LHCN-M2 (cell line): ENCODE measurements at places on chromosomes 7 and 10.

- no peak for DNase-seq
Measured at GRCh38 chr10:15464381-15464780, 93.3 kb upstream of the FAM171A1 start.

- no peak for DNase-seq
Measured at GRCh38 chr10:28496017-28496416, 36.9 kb upstream of the WAC start.

GRCh38 chr7:116988363-116988989, 35.2 kb downstream of the ST7 start:
- DNase-seq: no peak

DNA sequence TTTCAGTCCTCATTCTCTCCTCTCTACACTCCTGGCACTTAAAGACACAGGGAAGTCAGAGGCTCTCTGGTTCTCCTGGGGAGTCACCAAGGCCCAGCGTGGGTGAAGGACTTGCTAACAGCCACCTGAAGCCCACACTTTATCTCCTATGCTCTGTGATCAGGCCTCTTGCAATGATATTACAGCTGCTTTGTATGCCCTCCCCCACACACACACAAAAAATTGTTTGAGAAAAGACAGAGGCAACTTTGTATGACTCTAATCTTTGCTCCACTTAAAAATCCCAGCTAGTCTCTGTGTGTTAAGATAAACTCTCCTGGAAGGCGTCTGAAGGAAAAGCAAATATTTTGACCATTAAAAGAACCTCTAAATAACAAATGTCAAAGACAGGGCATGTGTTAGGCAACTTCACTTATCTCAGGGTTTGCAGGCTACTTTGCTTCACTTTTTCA, 507.2 kb downstream of the TNS3 start:
- DNase-seq: no peak

DNA sequence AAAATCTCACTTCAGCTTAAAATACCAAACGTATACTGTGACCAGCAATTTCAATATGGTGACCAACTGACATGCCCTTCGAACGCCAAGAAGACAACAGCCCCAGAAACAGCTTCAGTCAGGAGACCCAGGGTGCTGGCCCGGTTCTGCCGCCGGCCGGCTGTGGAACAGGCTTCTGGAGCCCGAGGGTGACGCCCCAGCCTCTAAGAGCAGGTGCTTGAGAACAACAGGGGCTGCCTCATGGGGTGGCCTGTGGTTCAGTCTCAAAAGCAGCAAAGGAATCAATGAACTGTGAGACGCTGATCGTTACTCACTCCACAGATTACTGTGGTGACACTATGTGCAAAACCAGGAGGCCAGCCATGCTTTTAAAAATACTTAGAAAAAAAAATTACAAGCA, 17.3 kb downstream of the GPER1 start:
- no peak for DNase-seq

DNA sequence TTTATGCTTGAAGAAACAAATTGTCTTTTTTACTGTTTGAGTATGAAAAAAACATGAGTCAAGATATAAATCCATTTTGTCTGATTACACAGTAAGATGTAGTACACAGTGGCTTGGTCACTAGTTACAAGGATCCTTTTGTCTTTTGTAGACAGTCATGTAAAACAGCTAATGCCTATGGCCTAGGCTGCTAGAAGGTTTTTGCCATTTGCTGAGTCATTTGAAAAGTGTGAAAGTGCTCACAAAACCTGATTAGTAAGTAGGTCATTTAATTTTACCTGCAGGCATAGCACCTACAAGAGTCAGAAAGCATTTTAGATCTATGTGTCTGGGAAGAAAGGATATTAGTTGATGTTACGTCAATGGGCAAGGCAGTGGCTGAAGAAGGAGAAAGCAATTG, 819.4 kb downstream of the MAGI2 start:
- no peak for DNase-seq

- DNase-seq: no peak
Measured at GRCh38 chr7:110454713-110455112, 636.2 kb upstream of the LRRN3 start.

DNA sequence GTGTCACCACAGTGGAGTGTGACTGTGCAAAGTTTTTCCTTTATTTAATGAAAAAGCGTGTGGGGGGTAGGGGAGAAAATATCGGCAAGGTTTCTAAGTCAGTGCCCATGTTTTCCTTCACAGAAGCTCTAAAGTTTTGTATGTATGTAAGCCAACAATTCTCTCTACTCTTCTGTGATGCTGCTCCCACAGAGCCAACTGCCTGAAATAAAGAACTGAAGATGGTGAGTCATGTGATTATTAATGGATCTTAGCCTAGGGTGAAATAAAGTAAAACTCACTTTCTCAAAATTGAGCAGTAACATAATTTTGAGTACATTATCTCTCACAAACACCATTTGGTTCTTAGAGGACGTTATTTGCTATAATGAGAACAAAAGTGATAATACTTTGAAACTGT, 143.7 kb downstream of the ELMO1 start:
- DNase-seq: no peak

GRCh38 chr7:51666266-51666665, 349.7 kb upstream of the COBL start:
- DNase-seq: no peak

DNA sequence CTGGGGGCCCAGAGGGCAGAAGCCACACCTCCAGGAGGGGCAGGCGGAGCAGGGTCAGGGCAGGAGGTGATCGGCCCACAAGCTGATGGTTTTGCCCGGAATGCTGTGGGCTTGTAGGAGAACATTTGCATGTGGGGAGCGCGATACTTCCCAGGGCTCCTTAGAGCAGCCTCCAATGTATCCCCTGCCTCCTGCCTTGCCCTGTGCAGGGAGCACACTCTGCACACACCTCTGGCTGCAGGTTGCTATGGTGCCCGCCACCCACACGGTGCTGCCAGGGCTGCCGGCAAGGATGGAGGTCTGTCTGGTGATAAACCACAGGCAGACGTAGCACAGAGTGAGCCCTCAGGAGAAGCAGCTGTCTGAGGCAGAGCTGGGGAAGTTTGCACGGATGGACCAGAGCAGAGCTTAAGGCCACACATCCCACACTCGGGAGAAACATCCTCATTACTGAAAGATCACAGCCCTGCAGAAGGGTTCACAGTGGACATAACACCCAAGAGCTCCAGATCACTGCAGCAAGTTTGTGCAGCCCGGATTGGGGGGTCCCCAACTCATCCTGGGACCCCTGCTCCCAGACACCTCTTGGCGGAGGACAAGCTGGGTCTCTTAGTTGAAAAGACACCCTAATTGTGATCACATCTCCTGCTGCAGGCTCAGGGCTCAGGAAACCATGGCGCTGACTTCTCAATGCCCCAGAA, 41.8 kb downstream of the VIPR2 start:
- DNase-seq: no peak

- no peak for DNase-seq
Measured at GRCh38 chr10:49165821-49166483, 22.2 kb downstream of the TMEM273 start.

DNA sequence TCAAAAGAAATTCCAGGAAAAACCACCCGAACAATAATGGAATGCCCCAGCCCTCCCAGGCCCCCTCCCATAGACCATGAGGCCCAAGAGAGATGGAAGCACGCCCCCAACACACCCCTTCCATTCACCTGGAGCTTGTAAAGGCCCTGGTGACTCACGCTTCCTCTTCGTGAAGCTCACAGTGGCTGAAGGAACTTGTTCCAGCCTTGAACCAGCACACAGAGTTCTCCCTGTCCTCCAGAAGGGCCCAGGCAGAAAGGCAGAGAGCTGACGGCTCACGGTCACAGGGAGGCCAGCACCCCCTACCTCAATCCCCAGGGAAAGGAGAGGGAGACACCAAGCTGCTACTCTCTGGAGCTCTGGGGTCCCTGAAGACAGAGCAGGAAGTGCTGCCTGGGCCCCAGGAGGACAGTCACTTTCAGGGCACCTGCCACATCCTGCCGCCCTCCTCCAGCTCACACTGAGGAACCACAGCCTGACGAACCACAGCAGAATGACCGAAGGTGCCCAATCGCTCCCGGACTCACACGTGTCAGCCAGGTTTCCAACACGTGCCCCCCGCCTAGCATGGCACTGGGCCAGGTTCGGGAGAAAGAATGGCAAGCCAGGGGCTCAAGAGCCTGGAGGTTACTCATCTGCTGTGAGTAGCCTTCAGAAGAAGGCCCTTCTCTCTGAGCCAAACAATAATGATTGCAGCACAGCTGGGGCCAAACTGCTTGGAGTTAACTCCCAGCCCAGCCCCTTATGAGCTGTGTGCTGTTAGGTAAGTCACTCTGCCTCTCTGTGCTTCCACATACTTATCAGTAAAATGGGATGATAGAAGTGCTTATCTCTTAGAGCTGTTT, 52.8 kb downstream of the DLG5 start:
- peak; percentile 18 for DNase-seq

DNA sequence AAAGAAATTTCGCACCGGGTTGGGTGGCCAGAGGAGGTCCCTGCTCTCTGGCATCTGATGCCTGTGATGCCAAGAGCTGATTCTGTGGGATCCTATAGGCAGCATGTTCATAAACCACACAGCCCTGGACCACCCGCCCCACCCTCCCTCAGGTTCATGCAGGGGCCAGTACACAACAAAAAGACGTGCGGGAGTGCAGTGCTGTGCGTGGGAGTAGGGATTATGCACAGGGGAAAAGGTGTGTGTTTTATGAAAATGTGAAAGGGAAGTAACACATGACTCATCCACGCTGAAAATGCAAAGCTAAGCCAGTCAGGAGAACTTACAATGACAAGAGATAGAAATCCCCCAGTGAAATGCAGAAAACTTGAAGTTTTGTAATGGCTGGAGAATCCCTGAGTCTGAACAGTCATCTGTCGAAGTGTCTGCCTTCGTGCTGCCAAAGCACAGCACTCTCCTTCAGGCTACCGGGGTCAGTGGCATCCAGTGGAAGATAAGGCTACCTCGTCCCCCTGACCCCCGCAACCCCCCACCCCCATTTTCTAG, 1.1 kb downstream of the KIAA1217 start:
- peak; percentile 6 for DNase-seq

DNA sequence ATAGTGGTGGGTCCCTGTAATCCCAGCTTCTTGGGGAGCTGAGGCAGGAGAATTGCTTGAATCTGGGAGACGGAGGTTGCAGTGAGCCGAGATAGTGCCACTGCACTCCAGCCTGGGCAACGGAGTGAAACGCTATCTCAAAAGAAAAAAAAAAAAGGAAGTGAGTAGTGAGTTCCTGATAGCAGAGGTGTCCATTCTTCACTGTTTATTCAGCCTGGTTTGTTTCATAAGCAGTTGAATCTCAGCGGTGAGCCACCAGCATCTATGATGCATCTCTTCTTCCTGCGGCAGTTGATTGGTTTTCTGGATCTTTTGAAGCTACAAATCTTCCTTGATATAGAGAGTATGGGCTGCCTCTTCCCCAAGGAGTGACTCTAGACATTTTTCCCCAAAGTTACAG, 316.1 kb upstream of the MTPN start:
- no peak for DNase-seq

DNA sequence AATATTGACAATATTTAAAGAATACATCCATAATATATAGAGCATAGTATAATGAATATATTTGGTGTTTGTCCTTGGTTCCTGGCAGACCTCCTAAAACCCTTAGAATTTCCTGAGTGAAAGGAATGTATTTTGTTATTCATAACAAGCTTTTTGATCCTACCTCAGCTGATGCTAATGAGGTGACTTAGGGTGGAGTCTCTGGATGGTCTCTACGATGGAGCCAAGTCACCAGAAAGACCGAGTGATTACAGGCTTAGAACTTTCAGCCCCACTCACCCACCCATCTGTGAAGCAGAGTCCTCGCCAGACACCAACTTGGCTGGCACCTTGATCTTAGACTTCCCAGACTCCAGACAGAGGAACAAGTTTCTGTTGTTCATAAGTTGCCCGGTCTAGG, 35.9 kb downstream of the UPF2 start:
- no peak for DNase-seq
